ENCODE measurements at places on chromosomes 2 and 18.

- no peak for DNase-seq
Measured at GRCh38 chr18:48728204-48728833, 189.5 kb downstream of the CTIF start.

DNA sequence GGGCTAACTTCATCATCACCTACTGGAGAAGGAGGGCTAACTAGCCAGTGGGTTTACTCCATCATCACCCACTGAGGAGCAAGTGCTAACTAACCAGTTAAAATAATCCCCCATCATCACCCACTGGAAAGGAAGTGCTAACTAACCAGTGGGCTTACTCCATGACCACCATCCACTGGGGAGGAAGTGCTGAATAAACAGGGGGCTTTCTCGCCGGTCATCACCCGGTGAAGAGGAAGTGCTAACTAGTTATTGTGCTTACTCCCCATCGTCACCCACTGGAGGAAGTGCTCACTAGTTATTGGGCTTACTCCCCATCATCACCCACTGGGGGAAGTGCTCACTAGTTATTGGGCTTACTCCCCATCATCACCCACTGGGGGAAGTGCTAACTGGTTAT, 124.4 kb upstream of the SALL3 start:
- no peak for DNase-seq

DNA sequence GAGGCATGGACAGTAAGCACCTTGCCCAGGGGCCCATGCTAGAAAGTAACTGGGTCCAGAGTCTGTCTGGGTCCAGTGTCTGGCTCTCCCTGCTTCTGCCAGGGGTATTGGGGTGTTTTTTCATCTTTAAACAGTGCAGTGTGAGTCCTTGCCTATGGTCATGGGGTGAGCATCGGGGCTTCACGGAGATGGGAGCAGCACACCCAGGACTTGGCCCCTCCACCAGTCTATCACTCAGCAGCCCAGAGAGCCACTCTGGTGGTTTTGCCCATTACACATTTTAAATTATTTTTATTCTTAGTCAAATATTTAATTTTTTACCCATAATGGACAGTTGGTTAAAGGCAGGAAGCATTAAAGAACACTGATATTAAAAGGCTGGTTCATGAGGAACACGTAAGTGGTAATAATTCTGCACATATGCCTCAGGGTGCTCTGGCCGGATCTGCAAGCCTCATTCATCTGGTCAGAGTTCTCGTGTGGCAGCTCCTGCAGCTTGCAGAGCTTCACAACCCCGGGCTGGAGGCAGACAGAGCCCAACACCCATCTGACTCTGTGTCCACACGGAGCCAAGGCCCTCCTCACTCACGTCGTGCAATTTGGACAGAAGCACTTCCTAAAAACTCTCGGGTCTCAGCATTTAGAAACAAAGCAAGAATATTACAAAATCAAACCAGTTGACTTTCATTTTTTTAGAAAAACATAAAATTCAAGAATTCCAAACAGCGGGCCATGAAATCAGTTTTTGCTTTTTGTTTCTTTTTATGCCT, 204.1 kb downstream of the CTIF start:
- DNase-seq: no peak

DNA sequence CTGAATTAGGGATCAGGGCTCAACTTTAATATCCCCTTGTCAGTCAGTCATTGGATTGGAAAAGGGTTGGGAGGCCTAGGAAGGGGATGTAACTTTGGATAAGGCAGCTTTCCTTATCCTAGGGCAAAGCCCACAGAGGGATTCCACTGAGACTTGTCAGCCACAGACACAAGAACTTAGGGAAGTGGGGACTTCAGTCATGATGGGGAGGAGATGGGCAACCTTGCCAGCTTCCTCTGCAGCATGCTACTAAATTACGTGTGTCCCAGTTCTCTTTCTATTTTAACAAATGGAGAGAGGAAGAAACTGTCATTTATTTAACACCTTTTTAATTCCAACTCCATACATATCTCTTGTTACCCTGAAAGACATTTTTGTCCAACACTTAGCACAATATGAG, 237.8 kb downstream of the WDR7 start:
- DNase-seq: no peak

DNA sequence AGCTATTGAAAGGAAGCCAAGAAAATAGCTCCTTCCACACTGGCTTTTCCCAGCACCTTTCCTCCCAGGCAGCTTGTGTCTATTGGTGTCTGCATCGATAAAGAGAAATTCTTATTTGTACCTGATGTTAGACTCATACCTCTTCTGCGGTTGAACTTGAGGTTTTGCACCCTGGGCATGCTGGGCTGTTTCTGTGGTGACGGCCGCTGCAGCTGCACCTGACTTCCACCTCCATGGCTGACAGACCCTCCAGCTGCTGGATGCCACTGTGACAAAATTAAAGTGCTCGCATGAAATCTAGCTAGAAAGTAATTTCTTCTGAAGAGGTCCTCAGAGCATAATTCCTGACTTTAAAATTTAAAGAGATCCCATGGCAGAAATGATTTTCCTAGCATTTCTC, 6.6 kb downstream of the FECH start:
- no peak for DNase-seq

DNA sequence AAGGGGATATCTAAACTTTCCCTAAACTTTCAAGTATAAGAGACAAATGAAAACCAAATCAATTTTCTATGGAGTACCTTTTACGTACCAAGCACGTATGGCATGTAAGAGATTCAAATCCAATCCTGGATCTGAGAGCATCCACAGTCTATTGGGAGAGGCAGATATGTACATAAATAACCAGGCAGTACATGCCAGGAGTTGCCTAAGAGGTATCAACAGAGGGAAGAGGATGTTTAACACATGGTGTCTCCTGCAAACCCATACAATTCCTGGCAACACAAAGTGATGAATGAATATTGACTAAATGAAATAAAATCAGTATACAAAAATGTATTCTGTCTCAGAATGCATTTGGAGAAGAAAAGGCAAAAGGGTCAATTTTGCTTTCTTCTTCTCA, 116.6 kb downstream of the PIGN start:
- no peak for DNase-seq

GRCh38 chr2:68414876-68415275, 49.8 kb downstream of the PLEK start:
- no peak for DNase-seq

DNA sequence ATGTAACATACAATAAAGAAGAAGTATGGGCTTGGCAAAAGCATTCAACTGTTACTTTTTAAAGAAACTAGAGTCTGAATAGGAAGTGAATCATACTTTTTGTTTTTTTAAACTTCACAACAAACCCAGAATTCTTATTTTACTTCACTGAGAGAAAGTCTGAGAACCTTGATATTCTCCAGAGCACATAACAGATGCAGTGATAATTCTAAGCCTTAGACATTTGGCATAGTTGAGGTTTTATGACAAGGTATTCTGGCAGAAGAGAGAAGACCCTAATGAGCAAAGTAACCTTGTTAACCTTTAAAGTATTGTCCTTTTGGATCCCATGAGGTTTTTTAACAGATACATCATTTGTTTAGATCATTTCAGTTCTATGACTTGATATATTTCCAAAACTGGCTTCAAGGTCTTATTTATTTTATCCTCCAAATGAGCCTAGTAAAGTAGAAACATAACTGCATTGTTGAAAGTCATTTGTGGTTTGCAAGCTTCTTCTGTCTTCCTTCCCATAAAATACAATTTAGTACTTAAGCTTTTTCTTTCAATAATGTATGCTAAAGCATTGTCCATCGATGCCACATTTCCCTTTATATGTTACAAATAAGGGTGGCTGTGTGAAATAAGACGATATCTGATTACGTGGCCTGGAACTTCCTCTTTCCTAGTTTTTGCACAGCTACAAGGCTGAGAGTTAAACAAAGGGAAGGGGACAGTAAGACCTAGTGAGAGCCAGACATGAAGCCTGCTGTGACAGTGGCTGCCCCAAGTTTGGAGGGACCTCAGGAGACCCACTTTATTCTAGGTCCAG, 86.1 kb upstream of the ITPRID2 start:
- no peak for DNase-seq

DNA sequence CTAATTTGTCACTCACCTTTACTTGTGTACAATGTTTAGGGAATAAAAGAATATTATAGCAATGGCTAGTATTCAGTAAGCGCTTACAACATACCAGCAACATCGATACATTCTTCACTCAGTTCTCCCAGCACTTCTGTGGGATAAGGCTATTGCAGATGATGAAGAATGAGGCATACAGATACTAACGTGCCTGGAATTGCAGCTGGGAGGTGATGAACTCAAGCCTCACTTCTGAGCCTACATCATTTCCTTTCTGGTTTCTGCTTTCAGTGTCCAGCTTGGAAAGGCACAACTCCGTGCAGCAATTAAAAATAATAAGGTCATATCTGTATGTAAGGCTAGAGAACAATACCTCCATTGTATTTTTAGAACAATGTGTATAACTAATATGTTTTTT, 95.4 kb upstream of the AQP4 start:
- no peak for DNase-seq

DNA sequence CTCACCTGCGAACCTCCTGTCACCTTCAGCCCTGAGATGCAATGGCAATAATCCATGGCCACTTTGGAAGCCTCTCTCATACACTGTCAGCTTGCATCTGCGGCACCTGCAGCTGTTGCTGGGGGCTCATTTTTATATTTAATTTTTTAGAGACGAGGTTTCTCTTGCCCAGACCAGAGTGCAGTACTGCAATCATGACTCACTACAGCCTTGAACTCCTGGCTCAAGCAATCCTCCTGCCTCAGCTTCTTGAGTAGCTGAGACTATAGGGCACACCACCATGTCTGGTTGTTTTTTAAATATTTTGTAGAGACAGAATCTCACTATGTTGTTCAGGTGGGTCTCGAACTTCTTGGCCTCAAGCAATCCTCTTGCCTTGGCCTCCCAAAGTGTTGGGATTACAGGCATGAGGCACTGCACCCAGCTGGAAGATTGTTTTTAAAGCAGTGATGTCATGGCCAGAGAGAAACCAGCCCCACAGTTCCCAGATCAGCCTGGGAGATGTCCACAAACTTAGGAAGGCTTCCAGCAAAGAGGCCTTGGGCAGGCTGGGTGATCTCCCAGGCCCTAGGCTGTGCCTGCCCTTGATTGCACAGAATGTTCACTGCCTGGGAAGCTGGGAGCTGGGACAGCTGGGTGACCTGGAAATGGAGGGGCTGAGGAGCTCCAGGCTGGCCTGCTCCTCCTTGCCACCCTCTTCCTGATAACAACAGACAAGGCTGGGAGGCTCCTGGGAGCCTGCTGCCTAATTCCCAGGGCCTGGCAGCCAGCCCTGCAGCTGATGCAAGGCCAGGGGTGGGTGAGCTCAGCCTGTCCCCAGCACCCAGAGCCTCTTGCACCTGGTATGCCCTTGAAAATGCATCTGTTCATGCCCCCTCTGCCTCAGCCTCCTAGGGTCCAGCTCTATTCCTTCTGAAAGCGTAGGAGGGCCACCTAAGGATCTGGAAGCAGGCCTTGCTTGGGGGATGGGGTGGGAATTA, 27.1 kb downstream of the SH2D6 start:
- DNase-seq: no peak
